ENCODE measurements at places on chromosomes 2 and 18. TPM values are rescaled to one million over a fixed set of nuclear protein-coding genes. Genes with fewer than 3 reads are reported as not detected.

GRCh38 chr2:108145557-108146326 is 94.0 kb upstream of the SULT1C3 start:
- H3K4me3 ChIP-seq: no peak overlapping the region
- H3K27ac ChIP-seq: no peak overlapping the region
- no peak for DNase-seq
- no peaks in the 10 kb centered on the region for H3K36me3 ChIP-seq
- H3K4me1 ChIP-seq: no peaks in the 10 kb centered on the region

DNA sequence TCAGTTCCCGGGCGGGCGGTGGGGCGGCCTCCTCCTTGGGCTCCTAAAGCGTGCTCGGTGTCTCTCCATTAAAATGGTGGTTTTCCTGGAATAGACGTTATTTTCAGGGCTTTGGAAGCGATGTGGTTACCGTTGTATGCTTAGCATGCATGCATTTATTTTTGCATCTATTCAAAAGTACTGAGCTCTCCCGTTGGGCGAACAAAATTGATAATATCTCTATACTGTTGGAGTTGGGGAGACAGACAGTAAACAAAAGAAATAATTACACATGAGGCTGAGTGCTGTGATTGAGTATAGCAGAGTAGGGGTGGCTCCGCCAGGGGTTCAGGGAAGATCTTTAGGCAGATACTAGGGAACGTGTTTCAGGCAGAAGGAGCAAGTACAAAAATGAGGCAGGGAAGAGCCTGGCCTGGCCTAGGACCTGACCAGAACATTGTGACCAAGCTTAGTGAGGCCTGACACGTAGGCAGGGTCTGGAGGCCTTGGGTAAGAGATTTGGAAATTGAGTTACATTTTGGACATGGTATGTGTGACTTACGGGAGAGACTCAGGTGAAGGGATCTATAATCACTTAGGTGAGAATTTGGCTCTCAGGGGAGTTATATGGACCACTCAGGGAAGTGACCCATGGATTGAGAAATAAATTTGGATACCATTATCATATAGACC is 674 bp downstream of the NCAPH start:
- H3K4me1 ChIP-seq: peaks cover 13% of the 10 kb centered on the region
- no peak for DNase-seq
- H3K27ac ChIP-seq: no peak overlapping the region
- no peaks in the 10 kb centered on the region for H3K27me3 ChIP-seq
- H3K4me3 ChIP-seq: peak overlapping the region; percentile 84

DNA sequence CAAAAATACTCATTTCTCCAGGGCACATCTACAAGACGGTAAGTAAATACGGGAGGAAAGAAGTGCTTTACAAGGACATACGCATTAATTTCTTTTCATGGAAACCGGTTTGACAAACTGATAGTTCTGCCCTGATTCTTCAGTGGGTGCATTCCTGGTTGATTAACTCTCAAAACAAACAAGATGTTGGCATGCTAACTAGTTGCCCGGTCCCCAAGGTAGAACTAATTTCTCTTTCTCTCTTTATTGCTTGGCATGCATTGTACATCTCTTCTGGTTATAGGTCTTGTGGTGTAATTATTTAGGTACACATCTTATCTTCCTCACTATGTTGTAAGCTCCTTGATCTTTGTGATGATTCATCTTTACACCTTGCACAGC is 46.9 kb upstream of the SPATS2L start:
- DNase-seq: no peak
- H3K27ac ChIP-seq: no peak overlapping the region
- H3K4me1 ChIP-seq: no peaks in the 10 kb centered on the region
- no peaks in the 10 kb centered on the region for H3K27me3 ChIP-seq
- no peaks in the 10 kb centered on the region for H3K36me3 ChIP-seq
- H3K4me3 ChIP-seq: no peak overlapping the region

GRCh38 chr2:69521747-69522146 is 84.5 kb upstream of the NFU1 start:
- H3K4me1 ChIP-seq: no peaks in the 10 kb centered on the region
- H3K4me3 ChIP-seq: no peak overlapping the region
- peaks cover 4% of the 10 kb centered on the region for H3K36me3 ChIP-seq
- H3K27me3 ChIP-seq: no peaks in the 10 kb centered on the region
- DNase-seq: no peak

GRCh38 chr2:134142903-134143302 is 111.0 kb upstream of the MGAT5 start:
- H3K27ac ChIP-seq: no peak overlapping the region
- no peak for DNase-seq
- peaks cover 31% of the 10 kb centered on the region for H3K4me1 ChIP-seq

DNA sequence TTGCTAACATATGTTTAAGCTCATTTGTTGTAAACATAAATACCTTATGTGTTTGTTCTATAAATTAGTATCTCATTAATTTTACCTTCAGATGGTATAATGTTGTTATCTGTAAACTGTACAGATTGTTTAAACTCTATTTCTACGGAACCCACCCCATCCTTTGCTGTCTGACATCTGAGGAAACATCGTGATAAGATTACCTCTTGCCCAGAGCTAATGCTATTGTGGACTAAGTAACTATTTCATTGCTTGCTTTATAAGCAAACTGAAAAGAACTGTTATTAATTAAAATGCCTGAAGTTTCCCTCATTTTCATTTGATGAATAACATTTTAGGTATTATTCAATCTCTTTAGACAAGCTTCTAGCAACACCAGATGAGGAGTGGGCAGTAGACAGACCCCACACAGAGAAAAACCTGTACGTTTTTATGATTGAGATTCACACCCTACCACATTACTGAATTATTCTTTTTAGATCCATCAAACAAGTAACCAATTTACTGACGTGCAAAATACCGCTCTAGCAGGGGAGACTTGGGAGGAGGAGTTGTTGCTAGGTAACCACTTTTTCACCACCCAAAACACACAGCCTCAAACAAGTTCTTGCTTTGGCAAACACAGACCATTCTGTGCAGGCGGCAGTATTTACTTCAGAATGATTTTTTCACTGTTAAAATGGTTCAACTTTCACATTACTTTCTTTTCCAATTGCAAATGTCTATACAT is 1.9 kb upstream of the SYT4 start:
- H3K4me1 ChIP-seq: no peaks in the 10 kb centered on the region
- no peaks in the 10 kb centered on the region for H3K36me3 ChIP-seq
- no peaks in the 10 kb centered on the region for H3K27me3 ChIP-seq
- no peak overlapping the region for H3K27ac ChIP-seq

- H3K27ac ChIP-seq: no peak overlapping the region
- no peak for DNase-seq
- H3K4me1 ChIP-seq: no peaks in the 10 kb centered on the region
- no peak overlapping the region for H3K4me3 ChIP-seq
- H3K36me3 ChIP-seq: no peaks in the 10 kb centered on the region
Measured at GRCh38 chr18:69866212-69866611, 81.5 kb downstream of the CD226 start.

DNA sequence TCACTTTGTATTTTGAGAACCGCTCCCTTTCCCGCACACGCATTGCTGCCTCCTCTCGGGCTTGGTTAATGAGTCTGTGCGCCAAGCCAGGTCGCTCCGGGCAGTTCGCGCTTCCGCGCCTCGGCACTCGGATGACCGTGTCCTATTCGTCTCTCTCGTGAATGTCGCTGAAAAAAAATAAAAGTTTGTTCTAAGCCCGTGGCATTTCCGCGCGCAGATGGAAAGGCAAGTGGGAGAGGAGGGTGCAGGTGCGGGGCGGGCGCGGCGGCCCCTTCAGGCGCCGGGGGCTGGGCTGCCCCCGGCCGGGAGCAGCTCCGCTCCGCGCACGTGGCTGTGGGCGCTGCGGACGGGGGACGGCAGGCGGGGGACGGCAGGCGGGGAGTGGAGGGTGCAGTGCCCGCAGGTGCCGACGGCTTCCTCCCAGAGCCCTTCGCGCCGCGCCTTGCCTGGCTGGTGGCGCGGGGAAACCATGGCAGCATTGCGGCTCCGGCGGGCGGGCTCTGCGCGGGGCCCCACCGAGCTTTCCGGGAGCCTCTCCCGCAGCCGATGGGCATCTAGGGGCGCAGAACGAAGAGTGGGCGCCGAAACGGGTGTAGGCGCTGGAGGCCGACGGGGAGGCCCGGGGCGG is 159.6 kb upstream of the SIX2 start:
- peak overlapping the region; percentile 82 for H3K4me3 ChIP-seq
- peak overlapping the region; percentile 72 for H3K27ac ChIP-seq
- peaks cover 9% of the 10 kb centered on the region for H3K4me1 ChIP-seq
- peak; percentile 24 for DNase-seq
- peaks cover 7% of the 10 kb centered on the region for H3K27me3 ChIP-seq

DNA sequence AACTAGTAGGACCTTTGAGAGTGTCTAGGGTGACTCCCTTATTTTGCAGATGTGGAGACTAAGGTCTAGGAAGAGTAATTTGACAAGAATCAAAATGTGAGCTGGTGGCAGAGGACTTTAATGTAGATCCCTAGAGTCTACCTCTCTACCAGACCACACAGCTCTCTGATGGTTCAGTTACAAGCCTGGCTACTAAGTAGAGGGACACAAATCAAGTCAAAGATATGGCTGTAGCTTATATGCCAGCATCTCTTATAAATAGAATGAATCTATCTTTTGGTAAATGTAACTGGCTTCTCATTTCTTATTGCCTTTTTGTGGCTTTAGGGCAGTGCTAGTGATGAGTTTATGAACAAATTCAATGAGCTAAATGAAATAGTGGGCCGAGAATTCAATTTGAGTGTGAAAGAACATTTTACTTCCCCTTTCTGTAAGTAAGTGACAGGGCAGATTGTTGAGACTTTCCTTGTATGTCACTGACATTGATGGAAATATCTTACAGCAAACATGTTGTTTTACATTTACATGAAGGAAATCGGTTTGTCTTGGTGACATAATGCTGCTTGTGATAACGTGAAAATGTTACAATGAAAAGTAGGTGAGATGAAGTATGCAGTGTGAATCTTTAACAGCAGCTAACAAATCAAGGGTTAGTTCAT is 28.3 kb downstream of the CSRNP3 start:
- no peak for DNase-seq
- no peak overlapping the region for H3K27ac ChIP-seq
- no peaks in the 10 kb centered on the region for H3K27me3 ChIP-seq
- H3K4me1 ChIP-seq: no peaks in the 10 kb centered on the region
- H3K4me3 ChIP-seq: no peak overlapping the region

- H3K27ac ChIP-seq: no peak overlapping the region
- no peaks in the 10 kb centered on the region for H3K27me3 ChIP-seq
- H3K4me1 ChIP-seq: peaks cover 8% of the 10 kb centered on the region
- H3K4me3 ChIP-seq: no peak overlapping the region
Measured at GRCh38 chr2:174172802-174173355, 75.5 kb downstream of the OLA1 start.

DNA sequence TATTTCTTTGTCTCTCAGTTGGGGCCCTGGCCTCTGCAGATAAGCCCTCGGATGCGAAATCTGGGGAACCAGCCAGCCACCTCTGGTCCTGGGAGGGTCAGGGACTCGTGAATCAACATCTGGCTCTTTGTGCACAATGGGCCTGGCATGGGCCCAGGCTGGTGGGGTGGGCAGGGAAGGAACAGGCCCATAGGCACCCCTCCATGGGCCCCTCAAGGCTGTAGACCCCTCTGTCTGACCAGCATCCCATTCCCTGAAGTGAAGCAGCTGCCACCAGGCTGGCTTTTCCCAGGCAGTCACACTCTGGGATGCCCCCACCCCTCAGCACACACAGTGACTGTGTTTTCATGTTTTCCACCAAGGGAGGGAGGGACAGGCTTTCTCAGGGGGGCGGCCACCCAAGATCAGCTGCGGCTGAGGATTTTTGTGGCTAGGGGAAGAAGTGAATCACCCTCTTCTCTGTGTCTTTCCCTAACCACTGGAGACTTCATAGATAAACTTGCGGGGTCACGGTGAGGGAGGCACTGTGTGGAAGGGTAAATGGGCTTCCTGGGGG is 166.0 kb downstream of the AGAP1 start:
- H3K36me3 ChIP-seq: no peaks in the 10 kb centered on the region
- H3K27ac ChIP-seq: no peak overlapping the region
- H3K27me3 ChIP-seq: no peaks in the 10 kb centered on the region
- DNase-seq: no peak

DNA sequence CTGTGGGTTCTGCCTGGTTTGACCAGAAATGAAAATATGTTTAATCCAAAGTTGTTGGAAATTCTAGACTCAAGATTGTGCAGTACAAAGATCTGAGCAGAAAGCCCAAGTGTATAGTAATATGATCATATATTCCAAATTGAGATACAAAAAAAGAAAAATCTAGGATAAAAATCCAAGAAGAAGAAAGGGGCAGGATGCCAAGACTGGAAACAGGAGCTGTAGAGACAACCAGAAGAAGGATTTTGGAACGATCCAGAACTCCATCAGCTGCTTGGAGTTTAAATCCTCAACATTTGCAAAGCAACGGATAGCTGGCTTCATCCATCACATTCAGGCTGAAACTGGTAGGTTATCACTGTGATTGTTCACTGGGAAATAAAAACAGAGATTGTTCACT is 333.6 kb upstream of the UBE2E3 start:
- H3K27me3 ChIP-seq: no peaks in the 10 kb centered on the region
- no peak overlapping the region for H3K4me3 ChIP-seq
- no peak for DNase-seq
- H3K4me1 ChIP-seq: no peaks in the 10 kb centered on the region
- H3K36me3 ChIP-seq: no peaks in the 10 kb centered on the region

SLC16A14 gene
- 0.84 TPM for total RNA-seq

TUBA3E gene
- total RNA-seq: not detected

NT5C1B gene
- total RNA-seq: not detected

CAMKMT gene
- 4.6 TPM for total RNA-seq
